AG08395 (cell line): ENCODE measurements at places on chromosomes 5 and 9.

- DNase-seq = no peak
Observed at GRCh38 chr5:167594061-167594435, 697.4 kb upstream of the WWC1 start.

DNA sequence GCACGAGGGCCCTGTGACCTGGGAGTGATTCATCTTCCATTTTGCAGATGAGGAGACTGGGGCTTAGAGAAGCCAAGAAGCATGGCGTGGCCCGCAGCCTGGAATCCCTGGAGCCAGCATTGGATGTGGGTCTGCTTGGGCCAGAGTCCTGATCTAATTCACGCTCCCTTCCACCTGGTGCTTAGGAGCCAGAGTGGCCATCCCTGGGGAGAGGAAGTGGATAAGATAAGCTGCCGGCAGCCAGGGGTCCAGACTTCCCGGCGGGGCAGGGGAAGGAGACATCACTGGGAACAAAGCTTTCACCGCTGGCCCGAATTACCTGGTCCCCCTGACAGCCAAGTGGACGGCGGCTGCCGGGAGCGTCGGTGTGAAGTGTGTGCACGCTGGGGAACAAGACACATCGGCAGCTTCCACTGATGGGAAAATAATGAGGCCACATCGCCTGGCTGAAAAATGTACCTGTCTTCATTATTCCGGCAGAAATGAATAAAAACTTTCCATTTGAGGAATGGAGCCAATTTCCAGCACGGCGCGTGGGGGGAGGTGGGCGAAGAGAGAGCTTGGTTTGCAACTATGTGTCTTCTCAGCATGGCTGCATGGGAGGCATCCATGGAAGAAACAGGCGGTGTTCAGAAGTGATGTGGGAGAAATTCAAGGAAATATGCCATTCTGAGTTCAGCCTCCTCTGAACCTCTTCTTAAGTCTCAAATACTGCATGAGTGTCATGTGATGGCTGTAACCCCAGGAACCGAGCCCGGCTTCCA is 78.5 kb downstream of the OLFM1 start:
- DNase-seq = no peak

- no peak for DNase-seq
Observed at GRCh38 chr5:68249520-68249919, 34.0 kb downstream of the PIK3R1 start.

DNA sequence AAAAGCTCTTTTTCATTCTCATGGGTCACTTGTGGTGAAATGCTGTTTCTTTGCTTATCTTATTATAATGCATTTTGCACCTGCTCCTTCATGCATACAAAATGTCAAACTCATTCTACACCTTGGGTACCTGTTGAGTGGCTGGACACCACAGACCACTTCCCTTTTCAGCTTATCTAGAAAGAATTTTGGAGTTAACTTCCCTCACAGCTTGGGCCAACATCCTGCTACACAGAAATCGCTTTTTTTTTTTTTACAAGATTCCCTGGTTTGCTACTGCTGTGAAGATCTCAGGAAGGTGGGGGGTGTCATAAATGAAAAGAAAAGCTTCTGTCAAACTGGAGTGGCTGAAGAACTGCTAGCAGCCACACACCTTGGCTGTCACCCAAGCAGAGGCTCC is 2.6 kb downstream of the REXO4 start:
- DNase-seq = no peak

GRCh38 chr9:90287567-90288274 is 354.9 kb downstream of the DIRAS2 start:
- DNase-seq = no peak

DNA sequence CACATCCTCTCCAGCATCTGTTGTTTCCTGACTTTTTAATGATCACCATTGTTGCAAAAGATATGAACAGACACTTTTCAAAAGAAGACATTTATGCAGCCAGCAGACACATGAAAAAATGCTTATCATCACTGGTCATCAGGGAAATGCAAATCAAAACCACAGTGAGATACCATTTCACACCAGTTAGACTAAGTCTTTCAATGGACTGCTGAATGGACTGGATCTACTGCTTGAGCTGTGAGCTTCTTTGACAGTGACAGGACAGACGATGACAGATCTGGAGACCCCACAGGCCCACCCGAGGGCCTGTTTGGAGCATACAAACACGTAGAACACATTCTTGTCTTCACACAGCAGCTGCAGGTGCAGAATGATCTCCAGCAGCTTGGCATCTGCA is 266.1 kb upstream of the RIOK2 start:
- DNase-seq = no peak

DNA sequence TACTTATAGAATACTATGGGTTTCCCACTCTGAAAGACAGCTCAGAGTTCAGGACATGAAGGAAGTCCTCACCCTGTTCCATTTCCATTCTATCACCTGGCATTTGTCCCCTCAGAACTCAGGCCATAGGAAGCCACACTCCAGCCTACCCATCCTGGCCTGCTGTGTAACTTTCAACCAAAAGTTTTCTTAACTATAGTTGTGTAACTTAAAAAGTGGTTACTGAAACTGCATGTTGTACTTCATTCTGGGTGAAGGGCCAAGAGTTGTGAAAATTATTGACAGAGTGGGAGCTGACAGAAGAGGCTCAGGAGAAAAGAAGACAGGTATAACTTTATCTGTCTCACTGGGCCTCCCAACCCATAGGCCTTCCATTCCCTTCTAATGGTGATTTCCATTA is 212.5 kb downstream of the RAB3C start:
- no peak for DNase-seq

- DNase-seq = no peak
Observed at GRCh38 chr5:171810227-171810626, 24.6 kb downstream of the SMIM23 start.

GRCh38 chr5:179824745-179825112 is 4.0 kb downstream of the SQSTM1 start:
- no peak for DNase-seq

DNA sequence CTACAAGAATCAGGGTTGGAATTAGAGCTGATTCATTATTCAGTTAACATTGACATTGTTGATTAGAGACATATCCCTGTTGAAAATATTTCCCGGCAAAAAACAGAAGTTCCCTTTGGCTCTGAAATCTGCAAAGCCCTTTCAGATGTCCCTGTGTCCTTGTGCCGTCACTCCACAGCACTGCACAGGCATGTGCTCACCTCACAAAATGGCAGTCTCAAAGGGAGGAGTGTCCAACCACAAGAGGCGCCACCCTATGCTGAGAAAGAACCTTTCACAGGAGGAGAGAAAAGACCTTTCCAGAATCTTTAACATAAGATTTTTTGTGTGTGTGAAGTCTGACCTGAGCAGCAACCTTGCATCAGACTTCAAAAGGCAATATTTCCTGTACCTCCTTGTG is 112.8 kb upstream of the PRSS3 start:
- no peak for DNase-seq

DNA sequence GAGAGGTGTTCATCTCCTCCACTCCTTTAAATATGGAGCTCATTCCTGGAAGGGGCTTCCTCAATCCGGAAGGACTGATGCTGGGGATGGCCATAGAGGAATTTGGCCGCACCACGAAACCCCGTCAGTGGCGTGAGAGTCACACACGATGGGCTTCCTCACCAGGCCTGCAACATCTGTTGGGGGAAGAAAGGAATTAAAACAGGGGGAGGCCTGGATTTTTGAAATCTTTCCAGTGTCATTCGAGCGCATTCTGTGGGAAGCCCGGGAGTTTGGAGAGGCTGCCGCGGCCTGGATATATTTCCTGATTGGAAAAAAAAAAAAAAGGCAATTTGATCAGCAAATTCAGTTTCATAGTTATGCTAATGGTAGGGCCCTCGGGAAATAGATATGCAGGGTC is 76.3 kb upstream of the ORM1 start:
- DNase-seq = peak; percentile 71

DNA sequence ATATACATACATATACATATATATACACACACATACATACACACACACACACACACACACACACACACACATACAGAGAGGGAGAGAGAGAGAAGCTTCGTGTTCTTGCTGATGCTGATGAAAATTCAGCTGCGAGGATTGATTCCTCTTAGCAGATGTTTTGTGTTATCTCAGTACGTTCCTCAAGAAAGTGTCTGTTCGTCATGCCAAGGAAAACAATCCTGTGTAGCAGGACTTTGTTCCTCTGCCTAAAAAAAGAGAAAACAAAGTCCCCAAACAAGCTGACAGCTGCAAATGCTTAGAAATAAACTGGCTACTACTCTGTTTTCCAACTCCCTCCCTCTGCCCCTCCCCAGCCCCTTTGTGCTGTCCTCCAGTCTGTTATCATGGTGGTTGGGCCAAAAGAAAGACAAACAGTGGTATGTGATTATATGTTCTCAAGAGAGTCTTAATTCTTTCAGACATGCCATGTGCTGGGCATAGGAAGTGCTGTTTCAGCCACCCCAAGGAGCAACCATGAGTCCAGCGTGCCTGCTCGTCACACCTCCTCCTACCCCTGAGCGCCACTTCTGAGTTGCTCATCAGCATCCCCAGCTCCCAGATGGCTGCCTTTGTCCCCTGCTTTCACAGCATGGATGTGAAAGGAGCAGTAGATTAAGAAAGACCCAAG is 71.5 kb upstream of the EQTN start:
- peak; percentile 27 for DNase-seq

- DNase-seq = no peak
Observed at GRCh38 chr9:38089387-38090165, 20.5 kb upstream of the SHB start.

DNA sequence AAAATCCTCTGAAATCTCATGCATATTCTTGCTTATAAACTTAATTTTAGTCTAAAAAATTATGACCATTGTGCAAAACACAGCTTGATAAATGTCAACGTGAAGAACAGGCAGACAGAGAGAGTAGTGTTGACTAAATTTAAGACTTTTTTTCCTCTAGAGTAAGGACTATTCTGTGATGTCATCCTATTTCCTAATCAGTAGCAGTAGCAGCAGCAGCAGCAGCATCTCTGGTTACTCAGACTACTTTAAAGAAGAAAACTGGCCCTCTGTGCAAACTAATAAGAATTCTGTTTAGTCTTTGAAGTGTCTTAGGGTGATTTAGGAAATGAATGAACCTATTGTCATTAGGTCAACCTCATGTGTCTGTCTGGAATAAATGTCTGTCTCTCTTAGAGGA is 403.0 kb downstream of the HINT1 start:
- peak; percentile 3 for DNase-seq

GRCh38 chr9:109887079-109887478 is 107.1 kb downstream of the PALM2AKAP2 start:
- DNase-seq = peak; percentile 63

DNA sequence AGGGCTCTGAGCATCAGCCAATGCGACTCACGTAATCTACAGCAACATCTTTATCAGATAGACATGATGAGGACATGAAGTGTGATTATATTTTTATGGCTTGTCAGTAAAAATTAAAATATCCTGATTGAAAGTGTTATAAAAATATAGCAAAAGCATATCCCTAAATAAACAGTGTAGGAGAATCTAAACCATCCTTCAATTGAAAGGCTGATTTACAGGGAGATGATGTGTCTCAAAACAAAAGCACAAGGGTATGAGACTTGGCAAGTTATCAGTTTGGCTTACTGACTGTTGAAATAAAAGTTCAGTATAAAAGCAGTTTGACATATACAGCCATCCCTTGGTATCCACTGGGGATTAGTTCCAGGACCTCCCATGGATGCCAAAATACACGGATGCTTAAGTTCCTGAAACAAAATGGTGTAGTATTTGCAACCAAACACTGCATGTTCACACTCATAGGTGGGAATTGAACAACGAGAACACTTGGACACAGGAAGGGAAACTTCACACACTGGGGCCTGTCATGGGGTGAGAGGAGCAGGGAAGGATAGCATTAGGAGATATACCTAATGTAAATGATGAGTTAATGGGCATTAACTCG is 149.9 kb upstream of the MAP1B start:
- DNase-seq = no peak

GRCh38 chr5:19910136-19910535 is 77.9 kb downstream of the CDH18 start:
- DNase-seq = no peak

- DNase-seq = no peak
Observed at GRCh38 chr5:82707741-82708140, 369.5 kb downstream of the TMEM167A start.

DNA sequence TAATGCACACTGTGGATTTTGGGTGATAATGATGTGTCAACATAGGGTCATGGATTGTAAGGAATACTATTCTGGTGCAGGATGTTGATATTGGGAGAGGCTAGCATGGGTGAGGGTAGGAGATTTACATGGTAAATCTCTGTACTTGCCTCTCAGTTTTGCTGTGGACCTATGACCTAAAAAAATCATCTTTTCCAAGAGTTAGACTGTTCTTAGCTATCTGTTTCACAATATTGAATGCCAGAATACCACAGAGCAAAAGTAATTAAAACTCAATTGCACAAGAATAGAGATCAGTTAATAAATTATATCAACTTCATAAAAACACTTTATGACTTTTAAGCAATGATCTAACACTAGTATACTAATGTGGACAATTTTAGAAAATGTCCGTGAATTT is 651.6 kb downstream of the HTR1A start:
- DNase-seq = no peak

- DNase-seq = no peak
Observed at GRCh38 chr9:17613758-17614157, 34.9 kb downstream of the SH3GL2 start.

DNA sequence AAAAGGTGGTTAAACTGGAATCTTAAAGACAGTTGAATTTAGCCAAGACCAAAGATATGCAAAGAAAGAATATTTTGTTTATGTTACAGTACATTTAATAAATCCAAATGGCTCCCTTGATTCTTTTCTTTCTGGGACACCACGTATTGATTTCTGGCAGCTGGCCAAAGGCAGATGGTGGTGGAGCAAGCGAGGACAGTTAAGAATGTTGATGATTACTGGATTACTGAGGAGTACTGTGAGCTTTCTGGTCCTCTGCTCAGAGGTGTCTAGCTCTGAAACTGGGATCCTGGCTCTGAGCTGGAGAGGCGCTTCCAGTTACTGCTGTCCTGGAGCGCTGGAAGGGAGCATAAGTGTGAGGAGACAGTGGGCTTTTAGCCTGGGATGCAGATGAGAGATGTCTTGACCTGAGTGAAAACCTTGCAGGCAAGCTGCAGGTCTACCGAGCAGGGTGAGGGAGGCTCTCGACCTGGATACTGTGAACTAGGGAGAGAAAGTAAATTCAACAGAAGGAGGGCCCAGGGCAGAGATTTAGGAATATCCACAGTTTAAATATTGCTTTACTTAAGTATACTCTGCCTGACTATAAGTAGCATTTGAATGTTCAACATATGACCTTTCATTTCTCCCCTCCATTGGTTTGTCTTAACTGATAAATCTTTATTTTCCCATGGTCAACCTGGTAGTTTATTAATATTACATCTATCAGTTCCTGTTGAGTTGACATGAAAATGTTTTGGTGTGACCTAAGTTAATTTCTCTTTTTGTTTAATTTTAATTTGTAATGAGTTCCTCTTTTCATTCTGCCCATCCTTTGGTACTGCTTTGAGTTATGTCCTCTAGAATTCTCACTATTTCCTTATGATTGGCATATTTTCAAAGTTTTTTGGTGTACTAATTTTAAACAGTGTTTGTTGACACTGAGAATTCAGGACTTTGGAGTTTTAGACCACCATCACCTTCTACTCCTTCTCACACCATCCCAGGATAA is 3.7 kb downstream of the SYK start:
- DNase-seq = no peak
